Hepatocyte (in vitro differentiated cells): ENCODE measurements at places on chromosomes 5 and 9.

DNA sequence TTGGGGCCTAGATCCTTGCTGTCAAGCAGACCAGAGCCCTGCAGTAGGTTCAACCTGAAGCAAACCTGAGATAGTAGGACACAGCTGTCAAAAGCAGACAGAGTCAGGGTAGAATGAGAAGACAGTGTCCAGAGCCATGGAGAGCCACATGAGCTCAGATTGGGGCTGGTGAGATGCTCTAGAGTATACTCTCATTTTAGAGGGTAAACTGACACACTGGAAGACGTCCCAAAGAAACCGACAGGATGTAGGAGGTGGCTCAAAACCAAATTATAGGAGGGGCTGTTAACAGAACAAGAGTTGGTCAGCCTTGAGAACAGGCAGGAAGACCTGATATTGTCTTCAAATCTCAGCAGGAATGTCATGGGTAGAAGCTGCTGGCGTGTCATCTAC, 11.5 kb downstream of the CCDC69 start:
- no peak for DNase-seq

DNA sequence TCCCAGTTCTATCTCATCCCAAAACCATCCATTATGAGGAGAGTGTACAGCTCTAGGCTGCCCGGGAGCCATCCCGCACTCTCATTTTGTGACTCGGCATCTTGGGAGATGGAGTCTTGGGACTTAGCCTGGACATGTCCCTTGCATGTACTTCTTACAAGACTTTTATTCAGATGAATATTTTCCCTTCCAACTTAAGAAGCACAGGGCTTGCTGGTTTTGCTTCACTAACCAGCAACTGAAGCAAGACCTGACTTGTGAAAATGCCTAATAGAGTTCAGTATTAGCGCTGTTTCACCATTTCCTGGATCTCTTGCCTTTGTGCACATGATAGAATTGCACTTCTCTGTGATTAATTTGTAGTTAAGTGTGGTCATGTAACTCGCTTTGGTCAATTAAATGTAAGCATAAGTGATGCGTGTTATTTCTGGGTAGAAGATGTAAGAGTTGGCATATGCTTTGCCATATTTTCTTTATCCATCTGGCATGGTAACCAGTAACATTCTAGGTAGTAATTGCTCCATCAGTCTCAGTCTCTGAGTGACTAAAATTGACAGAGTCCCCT, 55.8 kb downstream of the PDCD1LG2 start:
- DNase-seq, result no peak

GRCh38 chr9:133187561-133188005, 21.5 kb downstream of the OBP2B start:
- DNase-seq, result no peak

GRCh38 chr5:147177125-147177840, 57.5 kb upstream of the STK32A start:
- no peak for DNase-seq

DNA sequence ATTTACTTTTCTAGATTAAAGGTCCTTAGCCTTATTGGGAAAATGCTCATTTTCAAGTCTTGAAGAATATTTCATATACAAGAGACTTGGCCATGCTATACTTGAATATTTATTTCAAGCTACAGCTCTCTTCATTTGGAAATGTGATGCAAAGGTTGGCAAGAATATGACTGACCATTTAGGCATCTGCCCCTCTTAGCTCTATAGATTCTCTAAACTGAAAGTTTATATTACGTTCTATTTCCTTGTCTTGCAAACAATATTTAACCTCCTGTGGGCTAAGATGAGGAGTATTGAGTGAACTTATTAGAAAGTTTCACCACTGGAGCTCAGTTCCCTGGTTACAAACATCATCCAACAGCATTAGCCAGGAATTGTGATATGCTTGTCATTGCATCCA, 593.1 kb downstream of the MAT2B start:
- no peak for DNase-seq

GRCh38 chr9:126838055-126838811, 22.2 kb upstream of the ZBTB34 start:
- no peak for DNase-seq

- no peak for DNase-seq
These were observed 74.7 kb downstream of the LNPEP start for GRCh38 chr5:97010606-97011005.

DNA sequence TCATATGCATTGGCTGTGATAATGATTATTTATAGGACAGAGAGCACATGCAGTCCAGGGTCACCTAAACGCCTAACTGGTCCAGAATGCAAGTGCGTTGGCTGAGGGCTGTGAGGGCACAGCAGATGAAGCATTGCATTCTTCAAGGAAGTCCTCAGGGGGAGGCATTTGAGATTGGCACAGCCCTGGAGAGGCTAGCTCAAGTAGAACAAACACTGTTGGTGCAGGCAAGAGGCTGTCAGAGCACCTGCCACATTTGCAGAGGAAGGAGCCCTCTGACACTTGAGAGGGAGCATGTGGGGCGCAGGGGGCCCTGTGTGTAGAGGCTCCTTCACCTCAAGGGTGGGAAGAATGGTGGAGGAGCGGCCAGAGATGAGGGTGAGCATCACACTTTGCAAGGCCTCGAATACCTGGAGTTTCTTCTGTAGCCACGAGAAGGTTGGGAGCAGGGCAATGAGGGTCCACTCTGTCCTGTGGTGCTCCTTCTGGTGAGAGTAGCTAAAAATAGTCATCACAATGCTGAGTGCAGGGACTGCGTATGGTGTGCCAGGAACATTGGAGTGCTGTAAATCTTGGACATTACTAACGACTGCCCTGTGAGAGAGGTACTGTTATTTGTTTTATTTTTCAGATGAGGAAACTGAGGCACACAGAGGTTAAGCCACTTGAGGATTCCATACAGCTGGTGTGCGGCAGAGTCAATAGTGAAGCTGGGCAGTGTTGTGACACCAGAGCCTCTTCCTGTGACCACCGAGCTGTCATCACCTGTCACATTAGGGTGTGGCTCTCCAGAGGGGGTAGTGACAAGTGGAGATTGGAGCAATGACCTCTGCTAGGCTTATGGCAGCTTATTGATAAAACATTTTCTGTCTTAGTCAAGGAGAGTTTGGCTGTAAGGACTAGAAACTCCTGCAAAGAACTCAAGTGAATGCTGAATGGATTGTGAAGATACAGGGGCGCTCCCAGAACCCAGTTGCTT, 100.2 kb downstream of the PIP5K1B start:
- DNase-seq, result no peak

DNA sequence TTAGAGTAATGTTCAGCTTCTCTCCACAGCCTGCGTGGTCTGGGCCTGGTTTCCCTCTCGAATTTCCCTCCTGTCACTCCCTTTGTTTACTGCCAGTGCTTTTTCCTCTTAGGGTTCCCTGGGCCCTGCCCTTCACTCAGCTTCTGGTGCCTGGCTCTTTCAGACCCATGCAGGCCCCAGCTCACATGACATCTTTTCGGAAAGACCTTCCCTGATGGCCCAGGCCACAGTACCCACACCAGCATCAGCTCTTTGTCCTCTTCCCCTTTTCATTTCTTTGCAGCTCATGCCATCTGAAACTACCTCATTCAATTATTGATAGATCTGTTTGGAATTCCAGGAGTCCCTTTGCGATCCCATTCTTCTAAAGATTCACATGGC, 68.1 kb upstream of the ABL1 start:
- DNase-seq, result no peak

DNA sequence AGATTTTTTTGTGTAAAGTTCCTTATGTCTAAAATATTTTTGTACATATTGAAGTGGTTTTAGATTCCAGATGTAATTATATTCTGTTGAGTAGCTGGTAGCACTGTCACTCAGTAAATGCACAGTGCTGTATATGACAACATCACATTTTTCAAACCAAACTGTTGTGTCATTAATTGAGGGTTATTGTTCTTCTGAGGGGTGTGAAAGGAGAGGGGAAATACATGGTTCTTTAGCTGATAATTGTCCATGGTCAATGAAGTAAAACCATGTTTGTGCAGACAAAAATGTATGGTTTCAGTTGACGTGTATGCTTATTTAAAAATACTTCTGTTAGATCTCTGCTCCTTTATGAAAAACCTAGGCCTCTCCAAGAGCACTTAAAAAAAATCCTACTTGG, 3.3 kb downstream of the ZNF462 start:
- DNase-seq, result no peak

GRCh38 chr5:87885758-87886157, 382.9 kb downstream of the TMEM161B start:
- no peak for DNase-seq

DNA sequence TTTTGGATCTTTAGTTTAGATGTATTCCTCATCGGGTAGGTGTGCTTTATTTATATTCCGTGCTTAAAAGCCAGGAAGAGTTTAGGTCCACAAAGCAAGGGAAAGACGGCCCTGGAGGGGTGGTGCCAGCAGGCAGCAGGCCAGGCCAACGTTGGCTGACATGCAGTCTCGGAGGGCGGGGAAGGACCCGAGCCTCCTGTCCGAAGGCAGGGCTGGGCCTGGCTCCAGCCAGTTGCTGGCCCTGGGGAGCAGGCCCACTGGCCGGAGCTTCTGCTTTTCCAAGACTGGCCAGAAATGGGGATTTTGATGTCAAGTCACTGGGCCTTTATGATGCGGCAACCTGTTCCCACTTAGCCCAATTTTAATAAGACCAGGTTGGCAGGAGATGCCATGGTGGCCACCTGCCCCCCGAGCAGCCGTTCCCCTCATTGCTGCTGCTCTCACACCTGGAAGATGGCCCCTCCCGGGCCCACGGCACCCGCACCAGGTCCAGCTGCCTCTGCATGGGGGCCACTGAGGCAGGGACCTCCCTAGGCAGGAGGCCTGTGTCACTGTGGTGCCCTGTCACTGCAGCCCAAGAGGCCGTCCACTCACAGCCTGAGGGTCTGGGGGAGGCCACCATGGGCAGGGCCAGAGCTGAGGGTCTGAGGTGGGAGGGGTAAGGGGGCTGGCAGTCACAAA, 23.2 kb downstream of the LPCAT1 start:
- DNase-seq, result no peak

- DNase-seq, result no peak
These were observed 49.4 kb upstream of the ORM1 start for GRCh38 chr9:114273461-114273881.

DNA sequence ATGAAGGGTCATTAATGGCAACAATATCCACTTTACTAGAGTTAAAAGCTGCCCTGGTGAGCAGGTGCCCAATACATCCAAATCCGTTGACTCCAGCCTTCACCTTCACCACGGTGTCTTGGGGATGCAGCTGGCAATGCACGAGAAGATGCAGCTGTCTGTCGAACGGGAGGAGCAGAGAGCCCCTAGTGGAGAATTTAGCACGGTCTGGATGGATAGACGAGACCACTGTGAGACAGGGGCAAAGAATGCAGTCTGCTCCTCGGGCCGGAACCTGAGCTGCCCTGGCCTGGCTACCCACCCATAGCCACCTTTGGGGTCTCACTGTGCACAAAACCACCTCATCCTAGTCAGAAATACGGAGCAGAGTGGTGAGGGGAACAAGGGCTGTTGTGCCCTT, 35.1 kb downstream of the ADRA1B start:
- no peak for DNase-seq

- DNase-seq, result peak; percentile 64
These were observed at the start of gene SOWAHA for GRCh38 chr5:132812781-132813598. SOWAHA (plus strand) TSS chr5:132813302; CDS start chr5:132813622, 320 bp downstream.

DNA sequence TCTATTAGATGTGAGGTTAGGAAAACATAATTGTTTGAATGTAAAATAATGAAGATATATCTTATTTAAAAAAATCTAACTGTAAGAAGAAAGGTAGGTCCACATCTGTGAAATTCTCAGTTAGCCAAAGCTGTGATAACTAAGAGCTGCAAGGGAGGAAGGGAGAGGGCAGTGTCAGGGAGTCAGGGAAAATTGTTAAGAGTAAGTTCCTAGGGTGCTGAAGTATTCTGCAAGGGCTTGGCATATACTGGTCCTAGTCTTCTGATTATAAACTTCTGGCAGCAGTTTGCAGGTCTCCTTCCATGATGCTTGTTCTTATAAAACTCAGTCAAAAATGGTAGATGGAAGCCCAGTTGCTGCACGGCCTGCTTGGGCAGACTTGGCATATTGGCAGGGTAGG, 233.2 kb downstream of the NMUR2 start:
- no peak for DNase-seq

DNA sequence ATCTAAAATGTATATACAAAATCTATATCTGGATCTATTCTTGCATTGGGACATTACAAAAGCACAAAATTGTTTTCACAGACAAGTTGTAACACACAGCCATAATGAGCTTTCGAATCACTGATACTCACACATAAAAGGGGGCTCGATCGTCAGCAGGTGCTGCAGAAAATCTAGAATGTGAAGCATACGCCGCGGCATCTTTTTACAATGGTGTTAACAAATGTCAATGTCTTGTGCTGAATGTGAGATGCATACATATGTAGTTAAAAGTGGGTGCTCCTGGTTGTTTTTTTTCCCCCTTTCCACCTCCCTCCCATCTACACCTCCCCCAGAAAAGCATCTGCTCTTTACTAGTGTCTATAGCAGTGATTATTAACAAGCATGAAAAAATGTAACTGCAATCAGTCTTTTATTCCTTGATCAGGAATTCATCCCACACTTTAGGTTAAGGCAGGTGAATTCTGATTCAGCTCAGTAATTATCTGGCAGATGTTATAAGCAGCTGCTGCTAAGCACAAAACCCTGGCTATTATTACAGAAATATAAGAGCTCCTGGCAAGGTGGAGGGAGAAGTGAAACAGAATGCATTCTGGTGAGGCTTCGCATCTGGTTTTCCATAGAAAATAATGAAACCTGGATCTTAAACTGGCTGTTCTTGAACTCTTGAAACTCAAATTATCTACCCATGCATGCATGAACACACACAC, 114.1 kb downstream of the MPDZ start:
- no peak for DNase-seq

DNA sequence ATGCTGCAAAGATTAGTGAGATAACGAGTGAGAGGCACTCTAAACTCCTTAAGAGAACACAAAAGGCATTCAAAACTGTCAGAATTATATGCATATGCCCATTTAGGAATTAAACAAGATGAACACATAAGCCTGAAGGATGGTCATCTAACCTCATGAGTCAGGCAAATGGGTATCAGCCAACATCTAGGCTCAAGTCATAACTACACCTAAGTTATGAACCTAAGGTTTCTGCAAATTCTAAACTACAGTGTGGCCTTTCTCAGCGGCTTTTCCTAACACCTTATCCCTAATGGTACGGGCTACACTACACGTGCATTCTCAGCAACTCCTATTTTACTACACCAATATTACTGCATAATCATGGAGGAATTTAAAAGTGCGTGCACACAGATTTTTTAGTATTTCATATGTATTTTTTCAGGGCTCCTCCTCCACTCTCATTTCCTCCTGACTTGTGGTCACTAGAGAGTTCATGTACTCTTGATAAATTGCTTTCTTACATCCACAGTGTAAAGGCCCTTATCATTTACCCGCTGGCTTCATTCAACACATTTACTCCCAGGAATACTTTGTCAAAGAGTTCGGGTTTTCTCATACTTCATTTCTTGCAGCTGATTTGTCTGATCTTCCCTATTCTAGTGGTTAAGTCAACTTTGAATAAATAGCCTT, 316.5 kb downstream of the BNC2 start:
- no peak for DNase-seq
